ENCODE measurements at places on chromosomes 12 and 14.

- DNase-seq: no peak
These were observed 41.8 kb downstream of the CACNA1C start for GRCh38 chr12:2094597-2094996.

DNA sequence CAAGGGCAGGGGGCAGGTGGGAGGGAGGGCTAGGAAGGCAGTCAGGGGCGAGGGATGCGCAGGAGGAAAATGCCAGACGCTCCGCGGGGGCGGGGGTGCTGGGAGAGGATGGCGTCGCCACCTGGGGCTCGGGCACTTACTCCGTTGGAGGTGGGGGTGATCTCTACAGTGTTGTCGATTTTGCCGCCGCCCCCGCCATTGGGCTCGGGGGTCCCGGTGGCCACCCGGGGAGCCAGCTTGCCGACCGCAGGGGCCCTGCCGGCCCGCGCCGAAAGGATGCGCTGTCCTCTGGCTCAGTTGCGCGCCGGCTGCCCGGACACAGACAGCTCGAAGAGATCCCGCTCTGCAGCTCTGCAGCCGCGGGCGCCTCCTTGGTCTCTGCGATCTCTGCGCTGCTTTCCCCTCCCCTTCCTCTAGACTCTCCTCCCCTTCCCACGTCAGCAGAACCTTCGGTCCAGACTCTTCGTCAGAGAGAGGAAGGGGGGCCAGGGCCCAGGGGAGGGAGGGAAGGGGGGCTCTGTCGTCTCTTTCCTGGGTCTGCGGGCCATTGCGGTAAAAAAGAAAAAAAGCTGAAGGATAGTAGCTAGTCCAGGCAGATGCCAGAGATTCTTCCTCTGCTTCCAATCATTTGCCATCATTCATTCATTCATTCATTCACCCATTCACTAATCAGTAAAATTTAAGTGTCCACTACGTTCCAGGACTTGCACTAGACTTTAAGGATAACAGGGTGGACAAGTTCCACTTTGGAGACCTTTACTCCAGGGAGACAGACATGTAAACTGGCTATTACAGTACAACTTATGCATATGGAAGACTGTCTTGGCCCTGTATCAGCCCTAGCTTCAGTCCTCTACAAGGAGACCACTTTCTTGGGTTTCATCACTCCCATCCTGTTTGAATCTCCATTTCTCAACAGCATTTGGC lies at the start of gene SLC22A17:
SLC22A17 (minus strand) TSS at position 382 of the 927 bp plus-strand sequence.
- no peak for DNase-seq

GRCh38 chr12:21881965-21882364 lies 59.3 kb downstream of the ABCC9 start:
- DNase-seq: no peak

- no peak for DNase-seq
These were observed 64.0 kb downstream of the PTPN11 start for GRCh38 chr12:112482733-112483132.

DNA sequence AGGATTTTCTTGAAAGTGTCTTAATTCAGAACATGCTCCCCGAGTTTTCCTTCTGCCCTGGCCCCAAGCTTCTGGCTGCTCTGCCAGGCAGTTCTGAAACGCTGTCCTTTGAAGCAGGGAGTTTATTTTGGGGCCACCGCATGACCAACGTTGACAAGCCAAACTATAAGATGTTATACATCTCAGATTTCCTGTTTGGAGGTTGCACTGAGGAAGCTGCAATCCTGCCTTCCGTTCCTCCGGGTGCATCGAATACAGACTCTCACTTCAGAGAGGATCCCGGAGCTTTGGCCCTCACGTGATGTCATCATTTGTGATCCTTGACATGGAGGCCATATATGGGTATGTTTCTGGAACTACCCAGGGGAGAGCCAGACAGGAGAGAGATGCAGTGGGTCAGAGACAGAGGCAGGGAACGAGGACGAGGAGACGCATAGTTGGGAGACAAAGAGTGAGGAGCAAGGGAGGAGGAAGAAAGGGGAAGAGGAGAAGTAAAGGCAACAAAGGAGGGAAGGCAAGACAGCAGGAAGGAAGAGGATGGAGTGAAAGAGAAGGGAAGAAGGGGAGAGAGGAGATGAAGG lies at the start of gene ASB2:
ASB2 (minus strand) TSS at position 94 of the 581 bp plus-strand sequence. CDS start 12,031 bp downstream, outside the sequence.
- no peak for DNase-seq

- no peak for DNase-seq
These were observed 697 bp upstream of the GRIP1 start for GRCh38 chr12:66679461-66680084.

- no peak for DNase-seq
These were observed 15.8 kb downstream of the KRT18 start for GRCh38 chr12:52964556-52965336.

DNA sequence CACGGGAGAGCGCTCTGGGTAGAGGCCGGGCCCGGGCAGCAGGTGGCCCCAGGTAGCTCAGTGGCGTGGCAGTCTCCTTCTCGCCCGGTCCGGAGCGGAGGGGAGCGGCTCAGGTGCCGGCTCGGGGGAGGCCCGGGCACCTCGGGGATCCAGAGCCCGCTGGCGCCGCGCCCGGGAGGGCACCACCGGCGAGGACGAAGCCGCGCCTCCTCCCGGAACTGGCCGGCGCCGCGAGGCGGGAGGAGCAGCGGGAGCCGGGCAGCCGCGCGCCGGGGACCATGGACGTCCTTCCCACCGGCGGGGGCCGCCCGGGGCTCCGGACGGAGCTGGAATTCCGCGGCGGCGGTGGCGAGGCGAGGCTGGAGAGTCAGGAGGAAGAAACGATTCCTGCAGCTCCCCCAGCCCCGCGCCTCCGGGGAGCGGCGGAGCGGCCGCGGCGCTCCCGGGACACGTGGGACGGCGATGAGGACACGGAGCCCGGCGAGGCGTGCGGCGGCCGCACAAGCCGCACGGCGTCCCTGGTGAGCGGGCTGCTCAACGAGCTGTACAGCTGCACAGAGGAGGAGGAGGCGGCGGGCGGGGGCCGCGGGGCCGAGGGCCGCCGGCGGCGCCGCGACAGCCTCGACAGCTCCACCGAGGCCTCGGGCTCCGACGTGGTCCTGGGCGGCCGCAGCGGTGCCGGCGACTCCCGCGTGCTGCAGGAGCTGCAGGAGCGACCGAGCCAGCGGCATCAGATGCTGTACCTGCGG lies 21.5 kb upstream of the GNS start:
- DNase-seq: no peak

DNA sequence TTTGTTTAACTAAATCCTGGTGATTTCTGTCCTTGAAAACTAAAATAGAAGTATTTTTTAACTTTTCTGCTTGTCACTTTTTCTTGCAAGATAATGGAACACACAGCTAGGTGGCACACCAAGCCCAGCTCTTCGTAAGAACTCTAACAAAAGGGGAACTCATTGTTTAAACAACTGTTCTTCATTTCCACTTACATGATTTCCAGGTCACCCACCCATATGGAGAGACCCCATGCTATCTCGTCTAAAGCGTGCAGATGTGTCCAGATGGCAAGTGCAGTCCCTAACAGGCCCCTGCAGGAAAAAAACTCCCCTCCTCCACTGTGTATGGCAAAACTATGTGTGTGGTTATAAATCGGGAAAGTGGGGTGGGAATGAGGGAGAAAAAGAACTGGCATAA lies 43.3 kb upstream of the NT5DC3 start:
- no peak for DNase-seq

DNA sequence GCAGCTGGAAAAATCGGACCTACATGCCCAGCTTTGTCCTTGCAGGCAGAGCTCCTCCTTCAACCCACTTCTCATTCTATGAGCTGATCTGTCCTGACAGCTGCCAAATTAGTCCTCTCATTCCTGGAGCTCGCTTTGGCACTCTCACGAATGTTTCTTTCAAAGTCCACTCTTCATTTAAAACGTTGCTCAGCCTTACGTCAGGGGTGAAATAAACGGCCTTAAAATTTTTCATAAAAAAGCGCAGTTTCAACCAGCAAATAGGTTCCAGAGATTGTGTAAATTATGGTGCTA lies 120.9 kb upstream of the HIF1A start:
- DNase-seq: no peak

DNA sequence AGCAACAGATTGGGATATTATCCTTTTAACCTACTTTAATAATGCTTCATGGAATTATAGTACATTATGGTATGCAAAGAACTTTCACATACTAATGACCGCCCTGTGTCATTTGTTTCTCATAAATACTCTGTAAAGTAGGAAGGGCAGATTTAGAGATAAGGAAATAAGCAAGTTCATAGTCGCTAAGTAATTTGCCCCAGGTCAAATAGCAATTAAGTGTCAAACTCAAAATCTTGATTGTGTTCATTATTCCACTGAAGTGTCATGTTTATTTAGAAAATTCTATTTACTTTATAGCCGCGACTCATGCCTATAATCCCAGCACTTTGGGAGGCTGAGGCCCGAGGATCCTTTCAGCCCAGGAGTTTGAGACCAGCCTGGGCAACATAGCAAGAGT lies 98.7 kb upstream of the ATF1 start:
- DNase-seq: no peak

GRCh38 chr14:95522116-95522515 lies 5.7 kb upstream of the SYNE3 start:
- DNase-seq: no peak

DNA sequence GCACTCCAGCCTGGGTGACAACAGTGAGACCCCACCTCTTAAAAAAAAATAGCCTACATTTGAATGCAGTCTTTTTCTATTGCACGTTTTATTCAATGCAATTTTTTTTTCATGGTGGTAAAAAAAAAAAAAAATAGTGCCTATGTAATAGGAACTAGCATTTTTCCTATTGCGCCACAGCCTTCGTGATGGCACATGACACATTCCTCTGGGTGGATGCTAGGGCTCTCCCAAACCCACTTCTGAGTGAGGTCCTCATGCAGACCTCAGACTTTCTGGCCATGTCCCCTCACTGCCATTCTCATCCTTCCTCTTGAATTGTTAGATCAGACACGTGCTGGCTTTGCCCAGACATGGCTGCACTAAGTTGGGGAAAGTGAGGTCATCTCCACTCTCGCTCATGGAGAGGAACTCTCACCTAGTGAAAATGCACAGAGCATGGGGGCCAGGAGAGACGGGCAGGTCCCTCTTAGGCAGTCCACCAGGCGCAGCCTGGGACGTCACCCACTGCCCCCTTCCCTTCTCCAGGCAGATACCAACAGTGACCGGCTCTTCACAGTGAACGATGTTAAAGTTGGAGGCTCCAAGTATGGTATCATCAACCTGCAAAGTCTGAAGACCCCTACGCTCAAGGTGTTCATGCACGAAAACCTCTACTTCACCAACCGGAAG lies 19.2 kb downstream of the DCAF4 start:
- DNase-seq: no peak

DNA sequence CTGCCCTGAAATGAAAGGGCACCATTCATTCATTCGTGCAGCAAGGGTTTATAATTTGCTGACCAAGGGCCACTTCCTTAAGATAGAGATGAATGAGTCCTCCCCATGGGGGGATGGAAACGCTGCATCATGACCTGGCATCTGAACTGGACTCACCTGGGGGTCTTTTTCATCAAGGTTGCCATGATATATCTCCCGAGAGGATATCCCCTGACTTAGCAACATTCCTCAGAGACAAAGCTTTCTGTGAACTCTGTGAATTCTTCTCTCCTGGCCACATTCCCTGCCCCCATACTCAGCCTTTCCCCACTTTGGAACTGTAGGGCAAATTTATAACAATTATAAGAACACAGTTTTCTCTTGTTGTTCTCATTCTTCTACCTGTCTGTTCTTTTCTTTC lies 30.8 kb downstream of the SRRM4 start:
- no peak for DNase-seq

- DNase-seq: no peak
These were observed 64.9 kb upstream of the PCED1B start for GRCh38 chr12:47014474-47014873.

DNA sequence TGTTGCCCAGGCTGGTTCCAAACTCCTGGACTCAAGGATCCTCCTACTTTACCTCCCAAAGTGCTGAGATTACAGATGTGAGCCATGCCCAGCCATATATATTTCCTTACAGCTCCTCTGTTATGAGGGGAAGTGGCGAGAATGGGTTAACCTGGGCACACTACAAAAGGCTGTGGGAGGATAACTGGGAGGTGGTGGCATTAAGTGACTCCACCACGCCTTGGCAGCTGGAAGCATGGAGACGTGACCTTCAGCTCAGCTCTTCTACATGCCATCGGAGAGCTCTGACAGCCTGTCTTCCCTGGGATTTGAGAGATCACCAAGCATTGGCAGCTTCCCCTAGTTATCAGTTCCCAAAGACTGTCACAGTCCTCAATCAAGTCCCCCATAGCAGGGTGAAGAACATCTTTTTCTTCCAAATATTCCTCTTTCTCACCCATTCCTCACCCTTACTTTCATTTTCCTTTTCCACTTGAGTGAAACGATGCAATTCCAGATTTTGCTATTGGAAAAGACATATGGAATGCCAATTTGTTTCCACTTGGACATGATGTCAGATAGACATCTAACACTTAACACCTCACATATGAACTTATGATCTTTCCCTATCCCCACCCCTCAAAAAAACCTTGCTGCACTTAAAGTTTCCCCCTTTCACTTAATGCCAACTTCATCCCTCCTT lies 48.5 kb downstream of the PHLDA1 start:
- DNase-seq: no peak

GRCh38 chr12:26857465-26858176 lies 24.6 kb upstream of the ITPR2 start:
- DNase-seq: peak; percentile 8

DNA sequence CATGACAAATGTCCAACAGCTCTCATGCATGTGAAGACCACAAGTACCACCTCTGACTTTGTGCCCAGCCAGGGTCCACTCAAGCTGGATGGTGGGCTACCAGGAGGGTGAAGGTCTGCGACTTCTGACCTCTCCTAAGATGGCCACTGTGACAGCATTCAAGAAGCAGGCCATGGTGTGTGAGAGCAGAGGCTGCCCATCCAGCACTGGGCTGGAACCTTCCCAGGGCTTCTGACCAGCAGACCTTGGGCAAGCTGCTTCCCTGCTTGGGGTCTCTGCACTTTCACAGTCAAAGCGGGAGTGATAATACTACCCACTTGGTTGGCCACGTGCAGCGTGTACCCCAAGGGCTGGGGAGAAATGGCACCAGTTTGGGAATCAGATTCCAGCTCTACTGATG lies 10.4 kb downstream of the MMAB start:
- DNase-seq: no peak

DNA sequence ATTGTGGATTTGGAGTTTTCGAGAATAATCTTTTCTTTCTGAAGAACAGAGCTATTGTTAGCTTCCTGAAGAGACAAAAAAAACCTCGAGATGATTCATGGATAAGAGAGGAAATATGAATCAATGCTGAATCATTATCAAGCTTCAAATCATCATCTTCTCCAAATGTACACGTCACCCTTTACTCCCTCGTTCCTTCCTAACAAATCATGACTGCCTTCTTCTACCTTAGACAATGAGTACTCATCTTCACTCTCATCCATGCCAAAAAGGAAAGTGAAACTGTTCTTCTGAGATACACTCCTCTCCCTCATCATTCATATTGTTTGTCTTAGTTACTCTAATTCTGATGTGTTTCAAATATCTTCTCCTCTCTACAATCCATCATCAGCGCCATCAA lies 1115.8 kb upstream of the ATXN7L3B start:
- DNase-seq: no peak
